Pulmonary artery endothelial cell (primary cell): ENCODE measurements at places on chromosomes 1 and 21. TPM values are rescaled to one million over a fixed set of nuclear protein-coding genes. Genes with fewer than 3 reads are reported as not detected.

- DNase-seq = no peak
These were observed 3.6 kb upstream of the MXRA8 start for GRCh38 chr1:1361982-1362423.

GRCh38 chr1:111656086-111657017 lies 36.8 kb downstream of the RAP1A start:
- peak; percentile 8 for DNase-seq

DNA sequence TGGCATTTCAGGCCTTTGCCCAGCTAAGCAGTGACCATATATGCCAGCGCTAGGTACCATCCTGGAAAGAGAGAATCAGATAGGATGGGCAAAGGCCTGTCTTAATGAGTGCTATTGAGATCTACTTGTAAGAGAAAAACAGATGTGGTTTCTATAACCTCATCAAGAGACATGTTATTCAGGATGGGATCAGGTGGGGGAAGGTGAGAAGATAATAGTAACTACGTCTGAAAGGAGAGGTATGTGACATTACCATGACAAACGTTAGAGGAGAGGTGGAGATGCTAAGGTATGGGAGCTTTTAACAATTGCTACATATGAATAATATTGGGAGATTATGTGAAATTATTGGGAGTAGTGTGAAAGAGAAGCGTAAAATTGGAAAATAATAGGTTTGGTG lies 204.2 kb upstream of the PLXNA2 start:
- no peak for DNase-seq

DNA sequence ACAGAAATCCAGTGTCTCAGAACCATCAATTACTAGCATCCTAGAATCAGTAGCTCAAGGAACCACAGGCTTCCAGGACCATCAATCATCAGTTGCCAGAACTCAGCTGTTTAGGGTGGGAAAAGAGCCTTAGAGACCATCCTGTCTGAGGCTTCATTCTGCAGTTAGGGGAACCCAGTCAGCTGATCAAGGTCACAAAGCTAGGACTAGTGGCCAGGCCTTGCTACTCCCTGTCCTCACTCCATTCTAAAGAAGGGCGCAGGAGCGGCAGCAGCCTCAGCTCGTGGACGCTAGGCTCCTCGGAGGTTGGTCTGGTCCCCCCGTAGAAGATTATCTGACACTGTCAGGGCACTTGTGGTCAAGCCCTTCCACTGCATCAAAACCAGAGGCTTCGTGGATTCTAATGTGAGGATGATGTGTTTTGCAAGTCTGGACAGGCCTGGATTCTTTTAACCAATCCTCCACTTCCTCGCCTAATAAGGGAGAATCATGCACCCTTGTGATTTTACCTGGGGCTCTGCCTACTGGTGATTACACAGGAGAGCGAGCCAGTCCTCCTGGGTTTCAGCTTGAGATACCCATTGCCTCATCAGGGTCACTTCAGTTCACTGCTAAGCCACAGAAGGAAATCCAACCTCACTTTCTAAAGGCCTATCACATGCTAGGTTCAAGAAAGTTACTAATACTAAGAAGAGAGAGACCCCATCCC lies 41.7 kb upstream of the IFFO2 start:
- no peak for DNase-seq

- DNase-seq = no peak
These were observed 9.8 kb downstream of the PDZK1IP1 start for GRCh38 chr1:47179988-47180563.

GRCh38 chr1:73604211-73604610 lies 593.8 kb downstream of the LRRIQ3 start:
- no peak for DNase-seq

GRCh38 chr21:29175408-29176134 lies 45.1 kb downstream of the MAP3K7CL start:
- peak; percentile 77 for DNase-seq

GRCh38 chr1:198669023-198669698 lies 30.3 kb downstream of the PTPRC start:
- DNase-seq = peak; percentile 71

GRCh38 chr1:74571493-74571800 lies 59.0 kb upstream of the LRRC53 start:
- no peak for DNase-seq

GRCh38 chr1:210907251-210907805 lies 226.6 kb downstream of the KCNH1 start:
- DNase-seq = no peak

DNA sequence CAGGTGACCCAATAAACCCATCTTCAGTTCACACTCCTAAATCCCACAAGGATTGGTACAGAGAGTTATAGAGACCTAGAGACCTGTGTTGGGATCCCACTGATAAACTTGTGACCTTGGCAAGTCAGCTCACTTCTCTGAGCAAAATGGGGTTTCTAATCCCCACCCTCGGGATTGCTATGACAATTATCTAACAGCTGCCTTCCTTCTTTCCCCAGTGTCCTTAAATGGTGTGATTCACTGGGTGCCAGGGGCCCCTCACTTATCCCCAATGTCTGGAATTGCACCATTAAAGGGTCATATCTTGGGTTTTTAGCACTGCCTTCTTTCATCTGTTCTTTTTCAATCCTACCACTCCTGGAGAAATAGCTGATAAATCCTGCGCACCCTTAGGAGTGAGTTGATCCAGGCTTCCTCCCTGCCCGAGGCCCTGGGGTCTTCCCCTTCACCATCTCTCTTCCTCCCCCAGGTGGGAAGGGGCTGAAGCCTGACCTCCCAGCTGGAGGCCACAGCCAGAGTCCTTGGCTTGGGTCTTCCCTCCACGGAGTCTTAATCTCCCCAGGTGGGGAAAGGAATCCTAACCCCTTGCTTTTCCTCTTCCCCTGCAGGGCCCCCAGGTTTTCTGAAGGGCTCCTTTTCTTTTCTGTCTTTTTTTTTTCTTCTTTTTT lies 39.7 kb downstream of the LACTBL1 start:
- no peak for DNase-seq

DNA sequence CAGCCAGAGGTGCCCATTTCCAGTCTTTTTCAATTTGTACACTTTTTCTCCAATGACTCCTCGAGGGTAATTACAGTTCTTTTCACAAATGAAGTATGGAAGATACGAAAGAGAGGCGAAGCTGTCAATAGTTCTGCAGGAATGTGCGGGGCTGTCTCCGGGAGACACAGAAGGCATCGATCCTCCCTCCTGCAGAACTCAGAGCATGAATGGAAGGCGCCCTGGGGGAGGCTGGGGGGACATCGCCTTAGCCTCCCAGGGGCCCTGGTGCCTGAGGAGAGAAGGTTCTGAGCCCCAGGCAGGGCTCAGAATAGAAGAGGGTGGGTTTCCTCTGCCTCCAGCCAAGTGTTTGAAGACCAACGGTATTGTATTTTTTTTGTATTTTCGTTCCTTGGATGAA lies 49.7 kb upstream of the GRIK3 start:
- DNase-seq = no peak

GRCh38 chr1:185244015-185244747 lies 72.9 kb downstream of the IVNS1ABP start:
- DNase-seq = peak; percentile 26

- no peak for DNase-seq
These were observed 73.4 kb downstream of the PIK3CD start for GRCh38 chr1:9724706-9725476.

DNA sequence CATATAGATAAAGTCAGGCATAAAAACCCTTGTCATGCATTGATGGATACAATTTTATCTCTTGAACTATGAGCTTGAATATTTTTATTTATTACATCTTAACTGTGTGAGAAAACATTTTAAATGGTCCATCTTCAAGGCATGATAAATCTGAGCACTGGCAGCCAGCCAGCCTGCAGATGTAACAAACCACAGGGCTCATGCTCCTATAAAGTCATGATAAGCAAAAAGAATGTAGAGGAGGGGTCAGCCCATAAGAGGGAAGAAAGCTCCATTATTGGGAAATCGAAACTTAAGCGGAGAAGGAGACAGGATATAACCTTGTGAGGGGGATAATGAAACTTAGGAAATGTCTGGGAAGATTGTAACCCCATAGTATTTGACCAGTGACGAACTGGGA lies 839.0 kb downstream of the LRRIQ3 start:
- DNase-seq = no peak

DNA sequence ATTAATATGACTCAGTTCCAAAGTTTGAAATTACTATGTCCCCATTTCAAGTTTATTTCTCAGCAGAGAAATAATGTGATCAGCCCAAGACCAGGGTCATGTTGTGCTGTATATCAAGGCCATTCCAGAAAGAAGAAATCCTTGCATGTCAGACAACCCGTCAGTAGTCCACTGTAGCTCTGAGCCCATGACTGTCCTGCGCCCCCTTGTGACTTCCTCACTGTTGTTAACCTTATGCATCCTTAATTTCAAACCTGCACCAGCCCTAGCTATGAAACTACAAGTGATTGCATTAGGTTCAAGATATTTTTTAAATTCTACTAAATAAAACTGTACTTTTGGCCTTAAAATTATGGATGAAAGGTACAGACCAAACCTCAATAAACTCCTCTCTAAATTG lies 133.0 kb downstream of the LRRC7 start:
- DNase-seq = no peak

GRCh38 chr1:1759456-1760344 lies 18.6 kb downstream of the NADK start:
- no peak for DNase-seq

DNA sequence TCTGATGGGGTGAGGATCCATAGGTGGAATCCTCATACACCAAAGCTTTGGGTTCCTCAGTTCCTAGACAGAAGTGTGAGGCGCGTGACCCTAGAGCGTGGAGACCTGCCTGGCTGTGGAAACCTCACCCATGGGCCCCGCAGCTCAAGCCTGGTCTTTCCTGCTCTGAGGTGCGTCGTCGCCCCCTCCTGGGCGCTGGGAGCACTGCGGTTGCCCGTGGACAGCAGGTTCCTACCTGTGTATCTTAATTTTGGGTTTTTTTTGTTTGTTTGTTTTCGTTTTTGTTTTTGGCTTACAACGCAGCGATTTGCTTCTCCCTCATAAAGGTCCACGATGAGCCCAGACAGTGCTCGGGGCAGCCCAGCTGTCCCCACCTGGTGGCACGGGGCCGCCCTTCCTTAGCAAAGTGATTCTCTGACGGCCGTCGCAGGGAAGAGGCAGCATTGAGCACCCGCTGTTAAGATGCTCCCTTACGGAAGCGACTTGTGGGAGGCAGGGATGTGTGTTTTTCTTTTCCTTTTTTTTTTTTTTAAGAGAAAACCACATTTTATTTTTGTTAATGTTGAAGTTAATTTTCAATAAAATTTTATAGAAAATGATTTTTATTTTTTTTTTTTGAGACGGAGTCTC lies 36.5 kb upstream of the TRAPPC10 start:
- peak; percentile 5 for DNase-seq

Gene PRELP
- total RNA-seq = not detected in 2 replicates

Gene REG4
- not detected in 2 replicates for total RNA-seq

Gene LCK
- 0.11 and 0.26 TPM in 2 replicates for total RNA-seq

Gene BRWD1
- 33.4 and 46.9 TPM in 2 replicates for total RNA-seq

Gene CTSE
- total RNA-seq = 0.07 TPM in 2 replicates
